NCI-H446 treated with DMSO at 0.1 percent for 48 hours (cell line): ENCODE measurements at places on chromosomes 7 and 10.

DNA sequence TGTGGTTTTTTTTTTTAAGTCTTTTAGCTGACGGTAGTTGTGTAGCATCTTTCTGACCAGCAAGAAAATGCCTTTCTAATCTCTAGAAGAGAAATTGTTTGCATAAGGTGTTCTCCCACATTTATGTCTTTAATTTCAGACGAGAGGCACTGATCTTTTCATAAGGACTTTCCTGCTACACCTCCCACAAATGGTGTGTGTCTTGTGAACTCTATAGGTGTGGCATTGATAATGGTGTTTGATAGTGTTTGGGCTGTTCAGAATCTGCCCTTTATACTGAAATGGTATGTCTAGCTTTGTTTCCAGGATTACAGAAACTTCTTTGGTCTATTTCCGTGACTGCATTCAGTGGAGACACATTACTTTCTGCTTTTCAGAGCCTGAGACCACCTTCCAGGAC, 21.6 kb upstream of the ATXN7L1 start:
- no peak for DNase-seq

DNA sequence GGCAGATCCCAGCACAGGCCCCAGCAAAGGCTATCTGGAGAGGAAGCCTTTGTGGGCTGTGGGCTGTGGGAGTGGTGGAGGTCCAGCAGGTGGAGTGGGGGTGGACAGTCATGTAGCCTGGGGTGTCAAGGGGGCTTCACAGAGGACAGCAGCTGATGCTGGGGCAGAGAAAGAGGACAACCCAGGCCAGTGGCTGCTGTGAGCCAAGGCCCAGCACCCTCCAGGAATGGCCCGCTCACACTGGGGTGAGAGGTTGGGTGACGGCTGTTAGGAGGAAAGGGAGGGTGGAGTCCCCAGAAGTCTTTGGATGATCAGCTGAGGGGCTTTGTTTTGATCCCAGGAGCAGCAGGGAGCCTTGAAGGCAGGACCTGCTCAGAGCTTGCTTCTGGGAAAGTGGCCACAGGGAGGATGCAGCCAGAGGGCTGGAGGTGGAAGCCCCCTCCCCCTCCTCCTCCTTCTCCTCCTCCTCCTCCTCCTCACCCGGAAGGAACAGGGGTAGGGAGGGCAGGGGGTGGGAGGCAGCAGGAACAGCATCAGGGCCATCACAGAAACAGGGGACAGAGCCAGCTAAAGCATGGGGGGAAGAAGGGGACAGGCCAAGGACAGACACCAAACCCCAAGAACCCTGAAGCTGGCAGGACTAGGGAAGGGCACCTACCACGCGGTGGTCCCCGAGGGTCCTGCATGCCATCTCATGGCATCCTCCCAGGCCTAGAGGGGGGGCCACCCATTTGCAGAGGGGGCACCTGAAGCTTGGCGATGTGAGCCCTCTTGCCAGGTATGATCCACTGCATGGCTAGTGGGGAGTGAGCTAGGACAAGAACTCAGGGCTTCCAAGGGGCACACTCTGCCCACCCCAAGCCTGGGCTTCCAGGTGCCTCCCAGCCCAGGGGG, 144.9 kb downstream of the GRID1 start:
- DNase-seq, result no peak

- DNase-seq, result no peak
These were observed 360.9 kb downstream of the NEBL start for GRCh38 chr10:20535897-20536881.

GRCh38 chr10:5464546-5464945, 34.8 kb downstream of the CALML5 start:
- DNase-seq, result no peak

DNA sequence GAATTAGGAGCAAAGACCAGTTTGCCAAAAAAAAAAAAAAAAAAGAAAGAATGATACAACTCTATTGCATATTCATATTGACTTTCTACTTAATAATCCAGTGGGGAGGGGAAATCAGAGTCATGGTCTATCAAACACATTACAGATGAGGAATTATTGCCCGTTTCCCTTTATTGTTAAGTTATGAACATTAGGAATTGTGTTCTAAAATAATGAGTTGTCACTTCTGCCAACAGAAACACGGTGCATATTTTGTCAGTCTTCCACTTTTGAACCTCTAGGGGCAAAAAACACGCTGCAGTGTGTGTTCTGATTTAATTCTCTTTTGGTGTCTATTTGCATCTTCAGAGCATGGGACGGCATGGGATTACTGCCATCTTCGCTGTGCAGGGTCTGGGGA, 115.7 kb upstream of the RHOBTB1 start:
- no peak for DNase-seq

GRCh38 chr7:5582532-5582935, 158.9 kb upstream of the TNRC18 start:
- no peak for DNase-seq
